ENCODE measurements at places on chromosomes 11 and 22.
A peak's percentile ranks its signal among the peaks of the same experiment; 100 is the strongest.

DNA sequence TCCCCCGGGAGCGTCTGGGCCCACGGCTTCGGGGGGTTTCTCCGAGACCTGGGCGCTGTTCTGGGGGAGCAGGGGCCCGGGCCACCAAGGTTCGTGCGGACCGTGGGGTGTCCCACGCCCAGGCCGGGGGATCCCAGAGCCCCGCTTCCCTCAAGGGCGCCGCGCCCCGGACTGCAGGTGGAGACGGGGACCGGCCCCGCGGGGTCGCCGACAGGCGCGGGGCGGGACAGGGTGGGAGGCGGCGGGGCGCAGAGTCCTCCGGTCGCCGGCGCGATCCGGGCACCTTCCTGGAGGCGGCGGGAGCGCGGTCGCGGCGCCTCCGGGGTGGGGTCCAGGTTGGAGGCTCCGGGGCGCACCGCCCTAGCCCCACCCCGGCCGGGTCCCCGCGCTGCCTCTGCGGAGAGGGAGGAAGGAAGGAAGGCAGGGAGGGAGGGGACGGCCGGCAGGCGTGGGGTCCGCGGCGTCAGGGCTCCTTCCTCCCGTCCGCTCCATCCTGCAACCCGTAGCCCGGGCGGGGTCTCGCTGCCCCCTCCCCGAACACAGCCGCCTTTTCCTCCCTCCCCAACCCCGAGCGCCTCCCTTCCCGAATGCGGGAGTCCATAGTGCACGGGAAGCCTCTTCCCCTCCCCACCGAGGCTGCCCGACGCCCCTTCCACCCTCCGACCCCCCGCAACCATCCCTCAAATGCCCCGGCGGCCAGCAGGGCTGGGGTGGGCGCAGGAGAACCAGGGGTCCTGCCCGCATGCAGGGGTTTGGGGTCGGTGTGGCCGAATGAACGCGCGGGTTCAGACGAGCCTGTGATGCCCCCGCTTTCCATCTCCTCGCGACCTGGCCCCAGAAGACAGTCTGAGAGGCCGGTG is 4.3 kb upstream of the ZBED4 start:
- DNase-seq: no peak

DNA sequence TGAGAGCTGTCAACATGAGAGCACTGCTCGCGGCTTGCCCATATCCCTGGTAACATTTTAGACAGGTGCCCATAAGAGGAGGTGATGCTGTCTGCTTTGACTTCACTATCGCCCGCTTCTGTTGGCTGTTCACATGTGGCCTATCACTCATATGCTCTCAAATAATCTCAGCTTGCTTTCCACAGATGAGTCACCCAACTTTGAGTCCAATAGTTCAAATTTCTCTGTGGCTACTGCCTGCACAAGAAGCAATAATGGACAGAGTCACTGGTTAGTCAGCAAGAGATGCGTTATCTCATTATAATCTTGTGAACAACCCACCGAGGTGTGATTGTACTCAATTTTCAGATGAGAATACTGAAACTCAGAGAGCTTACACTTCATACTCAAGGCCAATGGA is 1714.1 kb downstream of the LRRC4C start:
- no peak for DNase-seq

DNA sequence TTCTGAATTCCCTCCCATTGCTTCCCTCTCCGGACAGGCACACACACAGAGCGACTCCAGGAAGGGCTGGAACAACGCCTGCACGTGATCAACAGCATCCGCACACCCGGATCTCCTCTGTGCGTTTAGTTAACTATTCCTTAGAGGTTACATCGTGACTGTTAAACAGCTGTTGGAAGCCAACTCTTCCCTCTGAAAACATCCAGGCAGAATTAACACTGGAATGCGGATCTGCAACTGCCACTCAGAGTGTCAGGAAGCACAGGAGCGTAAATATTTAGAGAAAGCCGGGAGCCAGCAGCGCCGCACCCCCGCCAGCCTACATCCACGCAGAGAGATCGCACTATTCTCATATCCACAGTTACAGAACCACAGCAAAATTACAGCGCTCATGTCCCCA is 46.2 kb downstream of the SHANK2 start:
- DNase-seq: no peak

GRCh38 chr11:117662255-117662654 is 134.8 kb downstream of the DSCAML1 start:
- no peak for DNase-seq

- DNase-seq: no peak
Observed at GRCh38 chr11:2410616-2411015, 10.1 kb downstream of the TSSC4 start.

GRCh38 chr11:45322111-45322705 is 36.1 kb upstream of the SYT13 start:
- no peak for DNase-seq

DNA sequence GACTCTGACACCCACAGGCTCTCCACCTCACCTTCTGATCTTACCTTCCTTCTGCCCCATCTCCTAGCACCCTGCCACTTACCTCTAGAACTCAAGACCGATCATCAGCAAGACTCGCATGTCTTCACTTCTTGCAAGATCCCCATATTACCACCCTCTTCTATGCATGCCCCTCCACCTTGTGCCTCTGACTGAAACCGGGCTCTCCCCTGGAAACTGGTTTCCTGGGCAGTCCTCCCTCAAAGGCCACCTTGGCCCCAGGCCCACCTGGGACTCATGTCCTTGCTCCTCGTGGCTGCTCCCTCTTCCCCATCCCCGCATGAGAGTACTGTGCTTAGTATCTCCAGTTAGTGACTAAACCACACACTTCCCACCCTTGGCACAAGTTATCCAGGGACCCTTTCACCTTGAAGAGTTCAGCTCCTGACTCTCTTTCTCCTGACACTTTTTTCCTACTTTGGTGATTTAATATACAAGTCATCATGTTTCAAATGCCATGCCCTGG is 136.7 kb downstream of the SPATA19 start:
- no peak for DNase-seq

GRCh38 chr22:44256085-44256484 is 56.7 kb downstream of the SHISAL1 start:
- no peak for DNase-seq

GRCh38 chr11:371716-372590 is 2.7 kb downstream of the B4GALNT4 start:
- peak; percentile 58 for DNase-seq

DNA sequence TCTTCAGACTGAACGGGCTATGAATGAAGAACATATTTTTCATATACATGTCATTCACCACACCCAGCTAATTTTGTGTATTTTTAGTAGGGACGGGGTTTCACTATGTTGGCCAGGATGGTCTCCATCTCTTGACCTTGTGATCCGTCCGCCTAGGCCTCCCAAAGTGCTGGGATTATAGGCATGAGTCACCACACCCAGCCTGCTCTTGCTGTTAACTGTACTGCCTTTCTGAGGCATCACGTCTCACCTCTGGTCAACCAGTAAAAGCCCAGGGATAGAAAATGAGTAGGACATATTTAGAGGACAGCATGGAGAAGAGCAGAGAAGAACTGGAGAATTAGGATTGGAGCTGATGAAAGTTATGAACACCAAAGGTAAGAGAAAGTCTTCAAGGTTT is 55.6 kb downstream of the APOL3 start:
- no peak for DNase-seq

DNA sequence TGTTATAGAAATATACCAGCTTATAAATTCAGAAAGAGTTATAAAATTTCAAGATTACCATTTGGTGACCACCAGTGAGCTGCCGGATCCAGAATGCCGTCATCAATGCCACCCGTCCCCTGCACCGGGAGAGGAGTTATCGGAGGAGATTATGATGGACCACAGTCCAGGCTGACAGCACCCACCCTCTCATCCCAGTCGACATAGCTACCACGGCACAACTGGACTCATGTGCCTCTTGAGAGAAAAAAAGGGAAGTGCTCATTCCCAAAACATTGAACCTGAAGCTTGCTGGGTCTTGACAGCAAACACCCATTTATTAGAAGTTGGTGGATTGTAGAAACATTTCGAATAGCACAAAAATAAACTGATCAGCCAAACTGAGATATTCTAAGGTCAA is 1331.5 kb downstream of the TBC1D22A start:
- no peak for DNase-seq

GRCh38 chr11:72238040-72238450 is 5.9 kb downstream of the PHOX2A start:
- DNase-seq: peak; percentile 58

- no peak for DNase-seq
Observed at GRCh38 chr11:27468995-27469695, 3.4 kb downstream of the LGR4 start.

- no peak for DNase-seq
Observed at GRCh38 chr22:40919446-40919845, 31.7 kb upstream of the RBX1 start.

GRCh38 chr11:120883404-120884080 is 140.4 kb upstream of the TBCEL start:
- DNase-seq: peak; percentile 61

DNA sequence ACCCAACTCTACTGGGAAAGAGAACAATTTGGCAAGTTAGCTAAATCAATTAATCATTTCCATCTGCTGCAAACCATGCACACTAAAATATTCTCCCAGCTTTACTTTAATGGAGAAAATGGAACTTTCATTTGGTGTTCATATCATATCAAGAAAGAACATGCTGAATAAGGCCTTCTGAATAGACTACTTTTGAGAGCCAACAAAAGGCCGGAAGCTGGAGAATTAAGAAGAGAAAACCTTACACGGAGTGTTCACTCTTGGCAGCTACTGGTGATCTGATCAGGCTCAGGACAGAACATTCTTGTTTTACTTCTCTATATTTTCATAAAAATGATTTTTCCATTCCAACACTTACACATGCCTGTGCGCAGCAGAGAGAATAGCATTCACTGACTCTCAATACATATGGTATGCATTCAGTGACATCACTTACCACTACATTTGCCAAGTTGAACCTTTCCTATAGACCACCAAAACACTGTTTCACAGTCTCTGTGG is 165.3 kb downstream of the TTC28 start:
- DNase-seq: no peak

DNA sequence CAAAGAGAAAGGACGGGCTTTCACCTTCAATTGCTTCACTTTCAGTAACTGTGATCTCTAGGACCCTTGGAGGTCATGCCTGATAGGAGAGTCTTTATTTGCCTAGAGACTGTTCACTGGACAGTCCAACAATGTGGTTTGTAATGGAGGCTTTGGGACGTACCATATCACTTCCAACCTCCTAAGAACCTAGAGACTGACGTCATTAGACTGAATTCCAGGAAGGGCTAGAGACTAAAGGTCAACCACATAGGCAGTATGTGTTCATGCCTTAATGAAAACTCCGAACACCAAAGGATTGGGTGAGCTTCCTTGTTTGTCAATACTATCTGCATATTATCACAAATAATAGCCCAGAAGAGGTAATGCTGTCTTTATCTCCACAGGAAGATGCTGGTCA is 53.7 kb upstream of the CNTN5 start:
- DNase-seq: no peak

DNA sequence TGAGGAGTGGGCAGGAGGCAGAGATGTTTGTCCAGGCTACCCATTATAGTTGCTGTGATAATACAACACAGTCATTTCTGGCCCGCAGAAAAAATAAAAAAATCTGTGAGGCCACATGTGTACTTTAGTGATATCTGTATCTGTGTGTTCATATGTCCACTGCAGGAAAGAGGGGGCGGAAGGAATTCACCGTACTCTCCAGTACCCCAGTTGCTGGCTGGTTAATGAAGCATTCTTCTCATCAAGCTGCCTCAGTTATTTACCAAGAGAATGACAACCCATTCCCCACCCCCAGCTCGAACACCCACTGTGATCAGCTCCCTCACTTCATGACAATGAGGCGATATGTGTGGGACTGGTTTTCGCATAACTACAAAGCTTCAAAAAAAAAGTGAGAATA is 309.3 kb downstream of the SOX6 start:
- no peak for DNase-seq

DNA sequence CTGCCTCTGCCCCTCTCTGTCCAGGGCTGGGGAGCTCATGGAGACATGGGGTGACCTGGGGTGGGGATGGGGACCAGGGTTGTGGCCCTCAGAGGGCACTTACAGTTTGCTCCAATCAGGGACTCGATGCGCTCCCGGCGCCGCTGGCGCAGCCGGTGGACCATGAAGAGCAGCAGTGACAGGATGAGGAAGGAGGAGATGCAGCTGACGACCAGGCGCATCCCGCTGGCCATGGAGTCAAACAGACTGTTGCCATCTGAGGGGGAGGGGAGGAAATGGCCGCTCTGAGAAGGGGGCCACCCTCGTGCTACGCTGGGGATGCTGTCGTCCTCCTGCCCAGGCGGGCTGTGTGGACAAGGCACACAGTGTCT is 80.5 kb downstream of the DGCR2 start:
- DNase-seq: no peak

DNA sequence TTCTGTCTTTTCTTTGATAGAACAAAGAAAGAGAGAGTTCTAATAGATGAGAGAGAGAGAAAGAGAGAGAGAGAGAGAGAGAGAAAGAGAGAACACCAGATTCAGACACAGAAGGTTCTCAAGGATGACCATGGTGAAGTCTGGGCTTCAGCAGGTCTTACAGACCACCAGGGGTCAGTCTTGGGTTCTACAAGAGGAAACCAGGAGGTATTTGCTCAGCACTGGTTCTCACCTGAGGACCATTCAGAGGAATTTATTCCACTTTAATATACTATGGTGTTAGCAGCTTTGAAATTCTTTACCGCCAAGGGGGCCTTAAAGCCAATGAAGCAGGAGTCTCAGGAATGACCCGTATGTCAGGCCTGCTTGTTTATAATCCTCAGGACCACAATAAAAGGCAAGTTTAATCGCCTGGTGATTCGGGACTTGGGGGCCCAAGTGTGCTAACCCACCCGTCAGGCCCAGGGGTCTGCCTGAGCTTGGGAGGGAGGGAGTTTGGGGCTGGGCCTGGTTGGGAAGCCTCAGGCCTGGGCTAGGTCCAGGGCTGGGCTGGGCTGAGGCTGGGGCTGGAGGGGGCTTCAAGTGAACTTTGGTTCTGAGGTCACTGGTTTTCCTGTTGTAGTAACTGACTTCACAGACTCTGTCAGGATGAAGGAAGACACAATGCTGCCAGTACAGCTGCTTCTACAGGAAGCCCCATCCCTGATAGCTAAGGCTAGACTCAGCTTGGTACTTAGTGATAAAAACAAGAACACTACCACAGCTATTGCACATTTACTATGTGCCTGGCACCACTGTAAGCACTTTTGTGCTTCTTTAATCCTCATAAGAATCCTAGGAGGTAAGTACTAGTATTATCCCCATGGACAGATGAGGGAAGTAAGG is 179.2 kb upstream of the ZBED5 start:
- no peak for DNase-seq

GRCh38 chr11:96579656-96580055 is 189.8 kb downstream of the JRKL start:
- no peak for DNase-seq

DNA sequence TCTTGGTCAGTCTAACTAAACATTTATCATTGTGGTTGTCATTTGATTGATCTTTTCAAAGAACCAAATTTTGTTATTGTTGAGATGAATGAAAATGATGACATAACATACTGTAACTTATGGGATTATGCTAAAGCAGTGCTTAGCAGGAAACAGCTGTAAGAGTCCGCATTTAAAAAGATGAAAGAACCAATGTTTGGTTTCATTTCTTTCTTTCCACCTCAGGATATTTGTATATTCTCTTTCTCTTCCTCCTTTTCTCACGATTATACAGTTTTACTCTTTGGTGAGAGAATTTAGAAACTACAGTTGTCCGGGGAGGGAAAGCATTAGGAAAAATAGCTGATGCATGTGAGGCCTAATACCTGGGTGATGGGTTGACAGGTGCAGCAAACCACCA is 23.1 kb downstream of the PIH1D2 start:
- DNase-seq: no peak
